ENCODE measurements at places on chromosomes 16 and 17.

- no peak for DNase-seq
Measured at GRCh38 chr17:48016112-48016511, 21.5 kb downstream of the COPZ2 start.

DNA sequence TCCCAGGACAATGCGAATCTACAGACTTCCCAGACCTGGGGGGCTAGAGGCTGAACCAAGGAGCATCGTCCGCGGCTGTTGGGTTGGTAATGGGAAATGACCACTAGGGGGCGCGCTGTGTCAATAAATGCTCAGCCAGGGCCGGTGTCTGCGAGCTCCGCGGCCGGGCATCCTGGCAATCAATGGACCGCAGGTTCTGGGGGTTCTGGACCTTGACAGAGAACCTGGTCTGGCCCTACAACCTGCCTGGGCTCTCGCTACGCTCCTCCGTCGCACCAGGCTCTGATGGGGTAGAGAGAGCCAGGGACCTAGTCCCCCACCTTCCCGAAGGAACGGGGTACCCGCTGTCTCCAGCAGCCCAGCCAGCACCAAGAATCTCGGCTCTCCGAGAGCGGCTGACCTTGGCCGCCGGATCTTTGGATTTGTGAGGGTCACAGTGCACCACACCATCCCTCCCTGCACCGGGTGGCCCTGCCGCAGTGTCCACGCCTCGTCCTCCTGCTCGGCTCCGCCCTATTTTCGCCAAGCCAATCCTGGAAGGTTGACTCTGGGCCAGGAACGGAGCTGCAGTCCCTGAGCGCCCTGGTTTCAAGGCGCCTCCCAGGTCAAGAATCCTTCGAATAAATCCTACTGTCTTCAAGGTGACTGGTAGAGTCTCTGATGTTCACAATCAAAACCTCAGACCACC is 20.4 kb upstream of the BEAN1 start:
- DNase-seq, result no peak

- no peak for DNase-seq
Measured at GRCh38 chr16:84751241-84751640, 51.4 kb downstream of the USP10 start.

DNA sequence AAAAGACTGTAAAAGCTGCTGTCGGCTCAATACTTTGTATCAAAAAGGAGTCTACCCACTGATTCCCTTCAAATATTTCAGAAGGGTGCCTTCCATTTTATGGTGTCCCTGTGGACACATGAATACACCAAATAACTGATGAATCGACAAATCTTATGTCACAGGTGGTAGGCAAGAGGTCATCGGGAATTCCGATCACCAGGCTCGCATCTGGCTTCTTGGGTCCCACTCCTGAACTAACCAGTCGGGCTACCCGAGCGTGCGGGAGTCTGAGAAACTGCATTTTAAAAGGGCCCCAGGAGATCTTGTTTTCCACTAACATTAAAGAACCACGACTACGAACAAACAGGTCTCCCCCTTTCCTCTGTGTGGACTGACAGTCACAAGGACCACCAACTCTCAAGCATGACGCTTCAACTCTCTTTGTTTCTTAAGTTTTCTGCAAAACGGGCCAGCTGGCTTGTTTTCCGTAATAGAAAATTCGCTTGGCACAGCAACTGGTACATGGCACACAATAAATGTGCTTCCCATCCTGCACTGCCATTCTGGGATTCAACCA is 873 bp downstream of the PSME3IP1 start:
- DNase-seq, result no peak

DNA sequence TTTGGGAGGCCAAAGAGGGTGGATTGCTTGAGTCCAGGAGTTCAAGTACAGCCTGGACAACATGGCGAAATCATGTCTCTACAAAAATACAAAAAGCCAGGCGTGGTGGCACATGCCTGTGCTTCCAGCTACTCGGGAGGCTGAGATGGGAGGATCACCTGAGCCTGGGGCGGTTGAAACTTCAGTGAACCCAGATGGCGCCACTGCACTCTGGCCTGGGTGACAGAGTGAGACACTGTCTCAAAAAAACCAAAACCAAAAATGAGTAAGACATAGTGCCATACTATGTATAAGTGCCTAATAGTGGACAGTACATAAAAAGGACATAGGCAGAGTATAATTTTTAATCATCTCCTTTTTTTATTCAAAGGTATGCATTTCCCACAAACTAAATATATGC is 4.0 kb downstream of the CTC1 start:
- DNase-seq, result no peak

DNA sequence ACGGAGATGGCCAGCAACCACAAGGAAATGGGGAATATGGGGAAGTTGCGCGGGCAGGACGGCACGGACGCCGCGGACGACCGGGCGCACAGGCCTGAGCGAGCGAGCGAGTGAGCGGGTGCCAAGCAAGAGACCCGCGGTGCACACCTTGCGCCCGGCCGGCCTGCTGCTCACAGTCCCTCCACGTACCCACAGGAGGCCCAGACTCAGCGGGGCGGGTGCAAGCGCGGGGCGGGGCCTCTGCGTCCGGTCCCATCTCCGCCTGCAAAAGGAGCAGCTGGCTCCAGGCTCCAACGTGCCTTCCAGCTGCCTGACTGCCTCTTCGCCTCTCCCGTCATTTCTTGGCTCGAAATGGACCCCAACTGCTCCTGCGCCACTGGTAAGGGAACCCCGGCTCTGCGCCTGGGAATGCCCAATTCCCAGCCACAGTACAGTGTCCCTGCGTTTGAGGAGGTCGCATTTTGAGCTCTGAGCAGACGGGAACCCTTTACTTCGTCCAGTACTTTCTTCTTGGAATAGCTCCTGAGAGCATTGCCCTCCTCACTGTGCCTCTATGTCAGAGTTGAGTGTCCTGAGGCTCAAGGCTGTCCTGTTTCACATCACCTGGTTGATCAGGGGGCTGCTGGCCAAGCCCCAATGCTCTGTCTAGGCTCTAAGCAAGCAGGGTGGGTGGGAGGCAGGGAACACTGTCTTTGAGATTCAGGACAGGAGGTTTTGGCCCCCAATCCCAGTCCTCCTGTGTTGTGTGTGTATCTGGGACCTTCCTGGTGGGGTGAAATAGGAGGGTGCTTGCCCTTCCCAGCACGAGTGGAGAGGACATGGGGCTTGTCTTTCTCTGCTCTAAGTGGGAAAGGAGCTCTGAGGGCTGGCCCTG is 8.1 kb upstream of the MT1E start:
- DNase-seq, result no peak

All from NCI-H187 treated with DMSO at 0.1 percent for 48 hours (cell line).